ENCODE measurements at places on chromosomes 4 and X.

DNA sequence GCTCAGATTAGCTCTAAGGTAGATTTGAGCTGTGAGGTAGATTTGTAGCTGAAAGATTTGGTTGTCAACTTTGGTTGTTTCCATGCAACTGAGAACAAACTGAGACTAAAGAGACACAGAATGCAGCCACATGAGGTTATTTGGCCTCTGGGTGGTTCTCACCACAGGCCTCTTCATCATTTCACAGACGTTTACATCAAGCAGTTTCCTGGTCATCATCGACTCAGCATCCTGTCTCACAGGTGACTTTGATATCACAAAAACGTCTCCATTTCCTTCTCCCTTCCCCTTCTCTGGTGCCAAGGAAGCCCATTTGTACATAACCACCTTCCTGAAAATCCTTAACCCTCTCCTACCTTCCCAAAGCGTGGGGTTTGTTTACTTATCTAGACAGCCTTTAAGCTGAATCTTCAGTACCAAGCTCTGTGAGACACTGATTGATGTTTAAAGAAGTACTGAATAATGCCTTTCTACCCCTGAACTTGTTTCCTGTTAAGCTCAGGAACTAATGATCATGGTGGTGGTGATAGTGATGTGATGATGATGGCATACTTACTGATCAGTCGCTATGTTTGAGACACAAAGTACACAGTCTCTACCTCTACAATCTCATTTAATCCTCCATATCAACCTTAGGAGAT, 81.9 kb downstream of the FAM114A1 start:
- DNase-seq, result no peak

- DNase-seq, result no peak
Observed at GRCh38 chrX:16429406-16429805, 220.6 kb upstream of the S100G start.

DNA sequence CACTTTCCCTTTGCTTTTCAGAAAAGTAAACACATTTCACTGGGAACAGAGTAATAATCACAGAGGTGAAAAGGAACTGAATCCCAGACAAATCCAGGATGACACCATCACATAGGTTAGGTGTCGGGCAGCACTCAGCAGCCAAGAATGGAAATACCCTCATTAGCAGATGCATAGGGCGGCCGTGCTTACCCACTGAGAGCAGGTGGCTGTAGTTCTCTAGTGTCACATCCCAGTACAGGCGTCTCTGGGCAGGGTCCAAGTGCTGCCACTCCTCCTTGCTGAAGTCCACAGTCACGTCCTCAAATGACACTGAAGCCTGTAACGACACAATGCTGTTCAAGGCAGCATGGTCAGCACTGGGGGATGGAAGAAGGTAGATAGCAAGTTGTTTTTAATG, 26.9 kb downstream of the ZNF41 start:
- DNase-seq, result no peak

DNA sequence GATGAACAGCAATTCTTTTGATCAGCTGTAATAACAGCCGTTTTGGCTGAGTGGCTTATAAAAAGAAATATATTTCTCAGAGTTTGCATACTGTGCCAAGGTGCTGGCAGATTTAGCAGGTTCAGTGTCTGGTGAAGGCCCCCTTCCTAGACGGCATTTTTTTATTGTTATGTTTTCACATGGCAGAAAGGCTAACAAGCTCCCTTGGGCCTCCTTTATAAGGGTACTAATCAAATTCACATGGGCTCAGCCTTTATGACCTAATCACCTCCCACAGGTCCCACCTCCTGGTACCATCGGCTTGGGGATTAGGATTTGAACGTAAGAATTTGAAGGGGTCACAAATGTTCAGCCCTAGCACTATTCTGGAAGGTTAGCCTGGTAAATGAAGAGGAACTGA, 431.9 kb downstream of the SPOCK3 start:
- no peak for DNase-seq

DNA sequence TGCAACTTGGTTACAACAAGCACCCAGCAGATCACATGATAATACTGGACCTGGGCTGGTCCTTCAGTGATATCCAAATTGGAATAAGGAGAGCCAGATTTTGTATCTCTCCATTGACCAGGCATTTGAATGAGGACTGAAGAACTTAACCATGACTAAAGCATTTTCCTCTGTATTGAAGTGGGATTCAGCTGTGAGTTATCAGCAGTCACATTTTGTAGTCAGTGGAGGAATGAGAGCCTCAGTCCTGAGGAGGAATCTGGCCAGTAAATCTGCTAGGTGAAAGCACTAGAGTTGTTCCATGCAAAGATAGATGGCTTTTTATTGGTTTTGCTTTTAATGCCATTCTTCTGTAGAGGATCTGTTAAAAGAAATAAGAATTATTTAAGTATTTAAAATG, 1506.0 kb downstream of the PCDH7 start:
- DNase-seq, result no peak

GRCh38 chrX:134423606-134424005, 36.4 kb upstream of the HPRT1 start:
- no peak for DNase-seq

DNA sequence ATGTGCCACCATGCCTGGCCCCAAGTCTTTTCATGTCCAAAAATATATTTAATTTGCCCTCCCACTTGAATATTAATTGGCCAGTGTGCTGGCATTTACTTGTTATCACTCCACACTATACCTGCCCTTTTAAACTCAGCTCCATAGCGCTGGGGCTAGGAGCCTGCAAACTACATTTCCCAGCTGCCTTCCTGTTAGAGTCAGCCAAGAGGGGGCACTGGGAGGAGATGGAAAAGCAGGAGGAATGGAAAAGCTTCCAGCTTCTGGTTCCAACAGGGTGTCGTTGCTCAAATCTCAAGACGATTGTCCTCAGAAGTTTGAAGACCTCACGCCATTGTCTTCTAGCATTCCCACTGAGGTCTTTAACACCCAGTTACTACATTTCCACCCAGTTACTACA, 315.5 kb downstream of the BCOR start:
- no peak for DNase-seq

GRCh38 chr4:176262243-176262642, 6.8 kb downstream of the ASB5 start:
- DNase-seq, result no peak

DNA sequence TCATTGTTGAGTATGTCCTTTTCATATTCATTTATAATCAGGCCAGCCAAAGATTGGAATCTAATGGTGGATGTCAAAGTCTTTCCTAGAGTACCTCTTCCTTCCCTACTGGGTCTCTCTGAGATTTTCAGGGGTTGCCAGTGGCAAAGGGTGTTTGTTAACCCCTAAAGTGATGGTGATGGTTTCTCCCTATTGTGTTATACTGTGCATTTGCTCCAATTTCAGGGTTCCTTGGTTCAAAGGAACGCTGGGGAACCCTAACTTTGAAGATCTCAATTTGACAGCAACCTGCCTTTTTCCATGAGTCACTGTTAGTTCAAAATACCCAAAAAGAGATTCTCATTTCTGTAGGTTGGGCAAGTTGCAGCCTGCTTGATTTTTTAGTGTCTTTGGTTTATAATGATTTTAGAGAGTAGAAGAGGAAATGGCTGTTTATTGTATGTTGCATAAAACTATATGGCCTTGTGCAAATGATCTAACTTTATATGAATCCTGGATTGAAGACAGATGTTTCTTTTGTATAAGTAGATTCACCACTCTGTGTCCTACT, 23.0 kb downstream of the GAB1 start:
- DNase-seq, result no peak

DNA sequence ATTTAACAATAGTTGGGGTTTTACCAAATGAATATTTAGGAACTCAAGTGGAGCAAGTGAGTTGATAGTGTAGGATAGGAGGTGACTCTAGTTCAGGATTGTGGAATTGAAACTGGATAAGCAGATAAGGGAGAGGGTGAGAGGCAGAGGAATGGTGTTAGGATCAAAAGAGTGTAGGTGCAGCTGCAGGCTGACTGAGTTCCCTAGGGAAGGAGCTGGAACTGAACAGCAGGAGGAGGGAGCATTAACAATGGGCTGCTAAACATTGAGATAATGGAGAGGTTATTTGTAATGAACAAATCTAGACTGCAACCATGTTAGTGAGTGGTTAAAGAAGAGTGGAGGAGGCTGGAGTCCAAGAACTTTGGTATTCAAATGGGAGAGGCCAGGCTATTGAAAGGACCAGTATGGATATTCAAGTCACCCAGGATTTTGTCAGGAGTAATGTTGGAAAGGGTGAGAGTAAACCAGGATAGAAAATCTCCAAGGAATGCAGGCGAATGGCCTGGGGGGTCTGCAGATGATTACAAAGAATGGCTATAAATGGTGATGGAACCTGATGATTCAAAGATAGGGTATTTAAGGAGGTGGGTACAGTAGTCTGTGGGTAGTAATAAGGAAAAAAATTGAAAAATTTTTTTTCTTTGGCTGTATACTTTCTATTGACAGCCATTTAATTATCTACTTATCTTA, 497.1 kb upstream of the TENM3 start:
- no peak for DNase-seq

DNA sequence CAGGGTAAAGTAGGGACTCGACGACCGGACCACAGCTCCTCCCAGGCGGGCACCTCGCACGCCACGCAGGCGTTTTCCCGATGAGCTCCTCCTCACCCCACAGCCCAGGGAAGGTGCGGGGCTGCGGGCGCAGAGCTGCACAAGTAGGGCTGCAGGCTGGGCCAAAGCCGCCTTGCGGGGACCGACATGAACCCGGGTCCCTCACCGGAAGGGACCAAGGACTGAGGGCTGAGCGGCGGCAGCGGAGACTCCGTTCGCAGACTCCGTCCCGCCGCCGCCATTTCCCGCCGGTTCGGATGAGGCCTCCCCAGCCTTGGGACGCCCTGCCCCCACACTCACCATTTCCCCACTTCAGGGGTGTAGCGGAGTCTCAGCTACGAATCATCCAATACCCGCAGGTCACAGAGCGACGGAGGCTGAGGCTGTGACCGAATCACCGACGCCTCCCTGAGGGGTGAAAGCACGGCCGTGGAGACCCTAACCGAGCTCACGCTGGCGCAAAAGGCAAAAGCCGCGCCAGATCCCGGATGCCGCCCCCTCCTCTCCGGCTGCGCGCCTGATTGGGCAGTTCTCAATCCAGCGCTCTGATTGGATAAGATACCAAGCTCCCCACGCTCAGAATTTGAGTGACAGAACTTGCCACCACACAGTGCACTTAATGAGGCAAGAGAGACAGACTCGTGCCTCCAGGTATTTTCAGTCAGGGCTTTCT, at the start of gene ZNF732:
Gene ZNF732, minus strand, starts transcription at position 506 of the 712 bp plus-strand sequence. Its CDS starts 164 bp downstream, at position 342.
- no peak for DNase-seq

DNA sequence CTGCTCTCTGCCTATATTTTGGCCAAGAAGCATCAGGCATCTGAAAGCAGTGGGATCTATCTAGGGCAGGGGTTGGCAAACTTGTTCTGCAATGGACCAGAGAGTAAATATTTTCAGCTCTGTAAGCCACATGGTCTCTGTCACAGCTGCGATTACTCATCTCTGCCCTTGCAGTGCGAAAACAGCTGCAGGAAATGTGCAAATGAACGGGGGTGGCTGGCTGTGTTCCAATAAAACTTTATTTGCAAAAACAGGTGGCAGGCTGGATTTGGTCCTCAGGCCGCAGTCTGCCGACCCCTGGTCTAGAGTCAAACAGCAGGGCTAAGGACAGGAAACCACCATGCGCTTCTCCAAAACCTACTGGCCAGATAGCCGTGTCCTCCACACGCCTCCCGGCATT, 48.6 kb downstream of the ACOX3 start:
- DNase-seq, result no peak

- DNase-seq, result no peak
Observed at GRCh38 chr4:27790911-27791310, 930.3 kb downstream of the STIM2 start.

DNA sequence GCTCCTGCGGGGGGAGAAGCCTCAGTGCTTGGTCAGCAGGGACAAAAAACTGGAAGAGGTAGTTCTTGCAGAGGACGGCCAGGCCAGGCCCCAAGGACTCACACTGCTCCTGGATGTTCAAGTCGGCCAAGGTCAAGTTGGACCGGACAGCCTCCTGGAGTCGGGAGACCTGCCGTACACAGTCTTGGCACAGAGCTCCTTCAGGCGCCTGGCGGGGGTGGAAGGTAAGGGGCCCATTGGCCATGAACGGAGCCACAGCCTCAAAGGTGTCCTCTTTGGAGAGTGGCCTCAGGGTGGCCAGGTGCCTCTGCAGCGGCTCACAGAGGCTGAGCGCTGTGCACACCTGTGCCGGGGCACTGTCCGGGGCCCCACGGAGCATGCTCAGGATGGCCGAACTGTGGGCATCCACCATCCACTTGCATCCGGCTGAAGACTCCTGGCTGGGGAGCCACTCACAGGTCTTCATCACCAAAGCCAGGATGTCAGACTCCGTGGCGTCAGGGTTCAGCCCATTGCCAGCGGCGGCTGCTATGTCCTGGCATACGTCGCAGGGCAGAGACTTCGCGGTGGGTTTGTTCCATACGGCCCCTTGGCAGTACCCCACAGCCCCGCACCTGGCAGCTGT, 477 bp downstream of the PSAPL1 start:
- DNase-seq, result no peak

DNA sequence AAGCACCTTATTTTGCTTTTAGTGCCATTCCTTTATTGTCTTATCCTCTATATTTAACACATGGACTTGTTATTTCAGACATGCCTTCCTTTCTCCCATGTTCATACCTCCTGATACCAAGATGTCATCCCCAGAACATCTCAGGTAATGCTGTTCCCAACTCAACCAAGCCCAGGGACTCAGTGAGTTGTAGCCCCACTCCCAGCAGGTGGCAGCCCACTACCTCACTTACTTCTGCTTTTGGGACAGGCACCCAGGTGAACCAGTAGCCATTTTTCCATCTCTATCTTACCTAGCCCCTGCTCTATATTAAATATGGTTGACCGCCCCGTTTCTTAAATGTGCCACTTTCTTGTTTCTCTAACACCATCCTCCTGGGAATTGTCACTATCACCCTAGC, 199.0 kb downstream of the DCHS2 start:
- DNase-seq, result no peak

DNA sequence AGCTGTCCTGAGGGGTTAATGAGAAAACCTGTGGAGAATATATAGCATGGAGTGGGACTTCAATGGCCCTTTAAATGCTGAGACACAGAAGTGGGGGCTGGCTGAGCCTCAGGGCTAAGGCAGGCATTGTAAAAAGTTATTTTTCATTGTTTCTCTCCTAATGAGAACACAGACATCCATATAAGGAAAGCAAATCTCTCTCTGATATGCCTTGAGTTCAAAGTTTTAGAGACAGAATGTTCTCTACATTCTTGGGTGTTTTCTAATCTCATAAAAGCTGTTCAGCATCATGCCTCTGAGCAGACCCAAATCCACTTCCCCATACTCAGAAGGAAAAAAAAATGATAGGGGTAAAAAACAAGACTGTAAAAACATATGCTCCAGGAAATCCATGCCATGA, 16.8 kb upstream of the RAB40A start:
- no peak for DNase-seq

GRCh38 chr4:81237791-81238190, 22.8 kb upstream of the PRKG2 start:
- DNase-seq, result no peak

DNA sequence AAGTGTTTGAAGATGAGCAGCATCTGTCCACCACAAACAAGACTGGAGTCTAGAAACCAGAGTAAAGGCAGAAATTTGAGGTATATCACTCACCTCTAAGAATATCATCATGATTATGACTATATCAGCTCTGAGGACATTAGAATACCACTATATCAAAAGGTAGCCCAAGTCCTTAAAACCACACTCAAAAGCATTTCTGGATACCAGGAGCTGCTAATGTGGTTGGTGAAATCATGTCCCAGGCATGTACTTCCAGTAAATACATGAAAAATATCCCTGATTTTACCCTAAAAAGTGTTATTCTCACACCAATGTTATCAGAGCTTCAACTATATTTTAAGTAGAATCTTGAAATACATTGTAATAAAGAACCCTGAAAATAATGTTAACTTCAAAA, 136.3 kb upstream of the SMAD1 start:
- no peak for DNase-seq

Measured in stimulated activated CD8-positive, alpha-beta memory T cell treated with anti-CD3 and anti-CD28 coated beads, Interleukin-7, amount 100 ng/mL, for 1 hour (primary cell).